ENCODE measurements at places on chromosomes 2 and 18.
A peak's percentile ranks its signal among the peaks of the same experiment; 100 is the strongest.

- DNase-seq: no peak
Measured at GRCh38 chr2:231612109-231612455, 19.4 kb downstream of the TEX44 start.

DNA sequence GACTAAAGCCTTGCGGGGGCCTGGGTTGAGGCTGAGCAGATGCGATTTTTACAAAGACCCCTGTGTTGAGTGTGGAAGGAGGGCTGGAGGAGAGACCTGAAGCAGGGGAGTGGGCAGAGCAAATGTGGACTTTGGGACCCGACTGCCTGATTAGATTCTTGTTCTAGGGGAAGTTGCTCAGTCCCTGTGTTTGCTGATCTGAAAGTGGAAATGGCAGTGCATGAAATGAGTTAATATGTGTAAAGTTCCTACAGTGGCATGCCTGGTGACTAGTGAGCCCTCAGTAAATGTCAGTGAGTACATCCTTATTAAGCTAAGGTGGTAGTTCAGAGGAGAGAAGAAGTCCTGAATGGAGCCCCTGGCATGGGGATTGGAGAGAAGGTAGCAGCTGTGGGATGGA, 52.3 kb downstream of the ARMC9 start:
- no peak for DNase-seq

GRCh38 chr2:144362401-144362800, 157.5 kb downstream of the ZEB2 start:
- DNase-seq: no peak

DNA sequence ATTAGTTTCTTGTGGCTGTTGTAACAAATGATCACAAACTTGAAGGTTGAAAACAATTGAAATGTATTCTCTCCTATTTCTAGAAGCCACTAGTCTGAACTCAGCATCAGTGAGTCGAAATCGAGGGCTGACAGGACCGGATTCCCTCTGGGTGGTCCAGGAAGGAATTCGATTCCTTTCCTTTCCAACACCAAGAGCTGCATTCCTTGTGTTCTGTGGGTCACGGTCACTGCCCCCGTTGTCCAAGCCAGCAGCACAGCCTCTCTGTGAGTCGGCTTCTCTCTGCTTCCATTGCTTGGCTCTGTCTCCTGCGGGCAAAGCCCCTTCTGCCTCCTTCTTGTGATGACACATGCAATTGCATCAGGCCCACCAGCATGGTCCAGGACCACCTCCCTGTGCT, 67.3 kb downstream of the SMIM21 start:
- no peak for DNase-seq

DNA sequence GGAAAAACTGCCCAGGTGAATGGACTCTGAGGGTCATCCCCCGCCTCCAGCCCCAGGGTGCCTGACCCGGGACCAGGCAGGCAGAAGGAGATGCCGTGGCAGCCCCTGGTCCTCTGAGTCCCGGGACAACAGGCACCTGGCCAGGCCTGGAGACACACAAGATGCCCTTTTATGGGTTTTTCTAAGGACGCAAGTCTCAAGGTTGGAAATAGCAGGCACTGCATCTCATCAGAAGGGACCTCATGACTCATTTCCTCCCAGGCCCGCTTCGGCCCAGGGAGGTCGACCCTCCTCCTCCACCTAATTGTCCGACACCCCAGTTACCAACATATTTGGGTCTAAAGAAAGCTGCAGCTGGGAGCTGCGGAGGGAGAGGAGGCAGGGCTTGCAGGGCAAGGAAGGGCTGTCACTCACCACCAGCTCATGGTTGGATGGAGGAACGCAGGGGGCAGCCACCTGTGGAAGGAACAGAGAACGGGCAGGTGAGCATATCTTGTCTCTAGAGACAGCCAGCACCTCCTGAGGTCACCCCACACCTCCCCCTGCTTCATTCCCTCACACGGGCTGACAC, 82.9 kb downstream of the TNS1 start:
- no peak for DNase-seq

GRCh38 chr18:2901423-2901985, 54.7 kb downstream of the EMILIN2 start:
- DNase-seq: no peak

DNA sequence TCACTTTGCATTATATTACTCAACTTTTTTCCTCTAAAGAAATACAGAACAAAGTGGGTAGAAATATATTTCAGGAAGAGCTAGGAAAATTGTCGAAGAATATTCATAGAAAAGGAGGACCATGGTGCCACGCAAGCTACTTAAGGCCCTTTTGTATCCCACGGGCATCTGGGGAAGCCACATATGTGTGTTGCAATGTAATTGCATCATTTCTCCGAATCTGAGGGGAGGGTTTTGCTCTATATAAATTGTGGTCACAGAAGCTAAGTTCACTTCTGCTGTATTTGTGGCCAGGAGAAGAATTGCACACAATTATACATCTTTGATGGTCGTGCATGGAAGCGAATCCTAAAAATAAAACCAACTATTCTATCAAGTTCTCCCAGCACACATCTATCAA, 360.3 kb downstream of the IRS1 start:
- no peak for DNase-seq

DNA sequence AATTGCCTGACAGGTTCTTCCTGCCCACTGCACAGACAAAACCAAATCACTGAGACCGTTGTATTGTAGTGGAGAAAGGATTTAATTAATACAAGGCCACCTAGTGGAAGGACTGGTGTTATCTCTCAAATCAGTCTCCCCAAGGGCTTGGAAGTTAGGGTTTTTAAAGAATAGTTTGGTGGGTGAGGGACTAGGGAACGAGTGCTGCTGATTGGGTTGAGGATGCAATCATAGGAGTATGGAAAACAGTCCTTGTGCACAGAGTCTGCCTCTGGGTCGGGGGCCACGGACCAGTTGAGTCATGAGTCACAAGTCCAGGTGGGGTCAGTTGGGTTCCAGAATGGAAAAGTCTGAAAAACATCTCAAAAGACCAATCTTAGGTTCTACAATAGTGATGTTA, 89.1 kb downstream of the B3GNT2 start:
- DNase-seq: no peak

- DNase-seq: no peak
Measured at GRCh38 chr2:55102056-55102812, 52.0 kb upstream of the RTN4 start.

GRCh38 chr2:132760405-132760804, 90.4 kb upstream of the LYPD1 start:
- no peak for DNase-seq

GRCh38 chr2:42614838-42615237, 46.4 kb downstream of the MTA3 start:
- no peak for DNase-seq

DNA sequence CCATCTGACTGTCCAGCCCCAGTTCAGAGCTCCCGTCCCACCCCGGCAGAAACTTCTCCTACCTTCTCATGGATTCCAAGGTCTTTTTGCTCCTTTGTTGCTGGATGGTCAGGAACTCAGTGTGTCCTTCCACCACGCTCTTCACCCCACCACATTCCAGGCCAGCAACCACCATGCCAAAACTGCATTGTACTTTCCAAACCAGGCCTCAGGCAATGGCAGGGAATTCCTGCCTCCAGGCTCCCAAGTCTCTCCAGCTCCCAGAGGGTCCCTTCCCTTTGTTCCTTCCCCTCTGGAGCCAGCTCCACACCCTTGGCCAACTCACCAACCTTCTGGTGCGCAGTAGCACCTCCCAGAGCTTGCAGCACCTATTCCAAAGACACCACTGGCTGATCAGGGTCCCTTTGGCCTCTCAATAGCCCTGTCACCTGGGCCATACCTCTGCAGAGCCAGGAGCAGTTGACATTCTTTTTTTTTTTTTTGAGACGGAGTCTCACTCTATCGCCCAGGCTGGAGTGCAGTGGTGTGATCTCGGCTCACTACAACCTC, 8.1 kb downstream of the CHMP1B start:
- DNase-seq: no peak

DNA sequence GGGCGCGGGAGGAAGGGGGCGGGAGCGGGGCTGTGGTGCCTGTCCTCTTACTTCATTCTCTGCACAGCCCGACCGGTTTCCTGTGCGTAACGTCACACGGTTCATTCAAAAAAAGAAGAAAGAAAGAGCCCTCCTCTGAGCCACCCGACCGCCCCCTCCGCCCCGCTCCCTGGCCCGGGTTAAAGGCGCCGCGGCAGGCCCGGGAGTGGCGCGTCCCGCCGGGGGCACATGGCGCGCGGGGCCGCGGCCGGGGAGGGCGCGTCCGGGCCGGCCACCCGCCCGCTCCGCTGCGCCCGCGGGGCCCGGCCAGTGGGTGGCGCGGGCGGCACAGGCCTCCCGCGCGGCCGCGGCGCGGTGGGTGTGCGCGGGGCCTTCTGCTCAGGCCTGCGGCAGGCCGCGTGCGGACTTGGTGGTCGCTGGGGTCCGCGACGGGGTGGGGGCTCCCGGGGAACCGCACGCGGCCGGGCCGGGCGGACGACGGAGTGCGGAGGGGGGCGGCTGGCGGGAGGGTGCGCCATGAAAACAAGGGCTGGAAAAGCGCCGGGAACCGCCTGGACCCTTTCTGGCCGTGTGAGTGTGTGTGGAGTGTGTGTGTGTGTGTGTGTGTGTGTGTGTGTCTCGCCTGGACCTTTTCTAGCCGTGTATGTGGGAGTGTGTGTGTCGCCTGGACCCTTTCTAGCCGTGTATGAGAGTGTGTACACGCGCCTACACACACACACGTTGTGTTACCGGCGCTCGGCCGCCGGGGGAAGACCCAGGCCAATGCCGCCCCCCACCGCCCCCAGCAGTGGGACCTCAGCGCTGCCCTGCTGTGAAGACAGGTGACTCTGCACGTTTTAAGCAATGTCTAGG, 780 bp upstream of the BCL2 start:
- peak; percentile 49 for DNase-seq

- no peak for DNase-seq
Measured at GRCh38 chr2:10410001-10410822, 37.9 kb downstream of the ODC1 start.

DNA sequence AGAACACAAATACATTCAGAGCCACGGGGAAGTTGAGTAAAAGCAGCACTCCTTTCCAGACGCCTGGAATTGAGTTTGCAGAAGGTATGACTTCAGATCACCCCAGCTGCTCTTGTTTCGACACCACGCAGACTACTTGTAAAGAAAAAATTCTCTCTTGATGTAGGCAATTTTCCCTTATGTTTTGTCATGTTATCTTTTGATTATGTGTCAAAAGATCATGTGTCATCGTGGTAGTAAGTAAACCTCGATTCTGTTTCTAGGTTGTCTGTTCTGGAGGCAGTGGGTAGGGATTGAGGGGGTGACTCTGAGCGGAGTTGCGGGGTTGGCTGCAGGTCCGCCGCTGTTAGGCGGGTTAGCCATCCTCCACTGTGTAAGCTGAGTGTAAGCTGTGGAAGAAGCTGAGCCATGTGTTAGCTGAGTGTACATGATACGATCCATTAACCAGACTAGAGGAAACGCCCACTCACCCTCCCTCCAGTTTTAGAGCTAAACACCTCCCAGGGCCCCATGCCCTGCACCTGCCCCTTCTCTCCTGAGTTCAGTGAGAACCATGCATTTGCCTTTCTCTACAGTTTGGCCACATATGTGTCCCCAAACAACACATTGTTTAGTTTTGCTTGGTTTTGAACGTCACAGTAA, 181.8 kb downstream of the SNTG2 start:
- DNase-seq: no peak

DNA sequence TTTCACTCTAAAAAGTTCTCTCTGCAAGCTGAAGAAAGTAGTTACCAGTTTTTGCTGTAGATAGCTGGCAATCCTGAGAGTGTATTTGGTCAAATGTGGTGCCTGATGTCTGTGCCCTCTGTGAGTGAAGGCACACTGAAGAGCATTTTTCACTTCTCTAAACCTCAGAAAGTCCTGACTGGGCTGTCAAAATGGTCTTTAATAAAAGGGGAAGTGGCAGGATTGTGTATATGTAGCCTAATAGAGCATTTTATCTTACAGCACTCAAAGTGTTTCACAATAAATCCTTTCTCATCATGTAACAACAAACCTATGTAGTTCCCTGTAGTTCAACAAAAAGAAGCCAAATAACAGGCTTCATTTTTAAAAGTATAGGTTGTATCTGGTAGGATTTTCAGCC, 1552.3 kb upstream of the SLC39A10 start:
- no peak for DNase-seq

DNA sequence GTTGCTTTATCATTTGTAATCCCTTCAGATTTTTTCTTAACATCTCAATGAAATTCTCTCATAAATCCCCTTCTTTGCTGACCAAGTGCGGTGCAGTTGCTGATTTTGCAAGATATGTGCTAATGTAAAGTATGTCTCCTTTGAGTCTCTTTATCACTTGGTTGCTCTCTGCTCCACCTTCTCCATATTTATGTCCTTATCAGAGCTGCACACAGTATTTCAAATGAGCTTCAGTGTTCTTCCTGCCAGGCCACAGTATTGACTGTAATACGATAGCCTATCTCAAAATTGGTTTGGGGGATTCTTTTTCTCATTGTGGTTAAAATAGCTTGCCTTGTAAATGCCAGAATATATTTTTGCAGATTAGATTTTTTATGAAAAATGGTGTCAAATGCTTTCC, 32.2 kb downstream of the MAIP1 start:
- DNase-seq: no peak

DNA sequence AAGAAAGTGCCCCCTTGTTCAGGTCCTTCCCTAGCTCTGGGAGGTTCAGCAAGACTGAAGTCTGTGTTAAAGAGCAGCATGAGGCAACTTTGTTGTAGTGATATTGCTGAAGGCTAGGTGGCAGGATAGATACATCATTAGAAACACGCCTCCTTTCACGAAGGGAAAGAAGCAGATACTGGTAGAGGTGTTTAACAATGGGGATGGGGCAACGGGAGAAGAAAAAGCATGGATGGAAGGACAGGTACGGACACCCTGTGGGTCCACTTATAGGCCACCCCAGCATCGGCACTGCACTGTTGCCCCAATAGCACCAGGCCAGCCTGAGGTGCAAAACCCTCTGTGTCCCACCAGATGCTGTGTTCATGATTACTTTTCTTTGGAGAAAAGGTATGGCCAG, 3.5 kb upstream of the IGFBP5 start:
- DNase-seq: peak; percentile 48

DNA sequence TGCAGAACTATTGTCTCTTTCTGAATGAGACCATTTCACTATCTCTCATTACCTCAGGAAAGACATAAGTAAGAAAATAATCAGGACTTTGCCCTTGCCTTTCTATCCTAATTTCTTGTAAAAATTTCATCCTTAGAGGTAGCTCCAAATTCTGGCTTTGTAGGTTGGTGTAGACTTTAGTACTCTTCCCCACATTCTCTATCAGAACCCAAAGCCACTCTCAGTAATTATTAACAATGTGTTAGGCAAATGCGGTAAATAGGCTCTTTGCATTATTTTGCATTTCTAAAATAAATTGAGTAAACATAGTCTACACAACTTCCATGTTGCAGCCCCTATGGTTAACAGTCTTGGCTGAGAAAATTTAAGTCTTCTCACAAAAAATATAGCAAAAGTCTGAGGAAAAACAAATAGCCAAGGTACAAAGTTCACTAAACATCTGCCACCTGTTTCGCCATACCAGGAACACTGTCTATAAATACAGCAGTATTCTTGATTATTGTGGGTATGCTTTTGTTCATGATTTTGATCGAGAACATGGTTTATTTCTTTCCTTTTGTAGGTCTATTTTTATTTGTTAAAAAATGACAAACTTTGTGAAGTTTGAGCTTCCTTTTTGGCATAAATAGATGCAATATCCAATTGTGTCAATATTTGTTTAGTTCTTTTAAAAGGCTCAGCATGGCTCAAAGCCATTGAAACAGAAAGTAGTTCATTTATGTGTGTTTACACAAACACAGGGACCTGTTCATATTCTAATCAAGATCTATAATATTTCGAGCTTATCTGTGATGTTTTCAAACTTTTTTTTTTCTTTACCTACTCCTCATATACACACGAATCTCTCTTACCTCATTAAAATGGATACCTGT, 1061.5 kb downstream of the CNTNAP5 start:
- DNase-seq: no peak

GRCh38 chr2:217096474-217097225, 236.8 kb upstream of the TNP1 start:
- DNase-seq: no peak

- no peak for DNase-seq
Measured at GRCh38 chr2:113000436-113000835, 4.8 kb upstream of the IL36A start.
